ENCODE measurements at places on chromosomes 6 and 20.

DNA sequence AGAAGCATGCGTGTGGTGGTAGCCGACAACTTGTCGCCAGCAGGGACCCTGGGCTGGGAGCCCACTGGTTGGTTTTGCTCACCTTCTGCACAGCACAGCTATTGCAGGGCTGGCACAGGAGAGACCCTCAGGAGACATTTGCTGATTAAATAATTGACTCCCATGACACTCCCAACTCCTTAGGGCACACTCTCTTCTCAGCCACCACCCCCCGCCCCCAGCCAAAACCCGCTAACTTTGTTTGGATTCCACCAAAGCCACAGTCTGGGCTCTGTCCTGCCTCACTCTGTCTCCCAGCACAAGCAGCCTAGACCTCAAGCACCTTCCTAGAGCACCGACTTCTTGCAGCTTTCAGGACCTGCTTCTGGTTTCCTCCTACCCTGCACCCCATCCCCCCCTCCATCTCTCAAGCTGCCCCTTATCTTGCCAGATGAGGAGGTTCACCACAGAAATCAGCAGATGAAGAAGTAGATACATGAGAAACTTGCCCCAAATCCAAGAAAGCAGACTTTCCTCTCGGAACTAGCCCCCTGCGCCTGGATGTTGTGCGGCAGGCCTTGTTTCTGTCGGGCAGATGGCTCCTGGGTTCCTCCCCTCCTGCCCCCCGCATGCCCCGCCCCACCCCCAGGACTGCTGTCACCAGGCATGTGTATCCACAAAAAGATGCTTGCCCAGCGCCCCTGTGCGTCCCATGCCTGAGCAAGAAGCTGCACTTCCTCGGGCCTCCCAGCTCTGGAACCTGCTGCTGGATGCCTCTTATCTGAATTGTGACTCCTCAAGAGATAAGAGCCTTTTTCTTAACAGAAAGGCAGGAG lies 35.0 kb upstream of the CD93 start:
- no peak for DNase-seq

DNA sequence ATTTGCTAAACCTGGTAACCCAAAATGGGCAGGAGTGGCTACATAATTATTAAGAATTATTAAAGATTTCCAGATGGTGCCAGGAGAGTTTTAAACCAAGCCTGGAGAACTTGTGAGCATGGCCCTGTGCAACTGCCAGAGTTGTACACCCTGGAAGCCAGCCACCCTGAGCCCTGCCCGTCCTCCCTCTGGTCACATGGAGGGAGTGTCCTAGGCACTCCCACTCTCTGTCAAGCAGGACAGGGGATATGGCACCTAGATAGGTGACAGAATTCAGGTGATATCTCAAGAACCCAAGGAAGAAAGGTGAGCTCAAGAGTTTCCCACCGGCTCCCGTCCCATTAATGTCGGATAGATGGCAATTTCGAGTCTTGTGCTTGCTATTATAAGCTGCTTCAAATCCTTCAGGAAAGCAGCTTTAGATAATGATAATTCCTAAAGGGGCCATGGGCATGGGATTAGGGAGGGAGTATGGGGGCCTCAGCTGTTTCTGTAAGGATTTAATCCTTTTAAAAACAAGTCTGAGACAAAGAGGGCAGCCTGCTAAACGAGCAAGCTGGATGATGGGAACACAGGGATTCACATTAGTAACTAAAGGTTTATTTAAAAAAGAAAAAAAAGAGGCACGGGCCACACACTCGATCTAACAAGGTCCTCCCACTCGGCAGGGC lies 169.1 kb downstream of the BMP7 start:
- DNase-seq: no peak

DNA sequence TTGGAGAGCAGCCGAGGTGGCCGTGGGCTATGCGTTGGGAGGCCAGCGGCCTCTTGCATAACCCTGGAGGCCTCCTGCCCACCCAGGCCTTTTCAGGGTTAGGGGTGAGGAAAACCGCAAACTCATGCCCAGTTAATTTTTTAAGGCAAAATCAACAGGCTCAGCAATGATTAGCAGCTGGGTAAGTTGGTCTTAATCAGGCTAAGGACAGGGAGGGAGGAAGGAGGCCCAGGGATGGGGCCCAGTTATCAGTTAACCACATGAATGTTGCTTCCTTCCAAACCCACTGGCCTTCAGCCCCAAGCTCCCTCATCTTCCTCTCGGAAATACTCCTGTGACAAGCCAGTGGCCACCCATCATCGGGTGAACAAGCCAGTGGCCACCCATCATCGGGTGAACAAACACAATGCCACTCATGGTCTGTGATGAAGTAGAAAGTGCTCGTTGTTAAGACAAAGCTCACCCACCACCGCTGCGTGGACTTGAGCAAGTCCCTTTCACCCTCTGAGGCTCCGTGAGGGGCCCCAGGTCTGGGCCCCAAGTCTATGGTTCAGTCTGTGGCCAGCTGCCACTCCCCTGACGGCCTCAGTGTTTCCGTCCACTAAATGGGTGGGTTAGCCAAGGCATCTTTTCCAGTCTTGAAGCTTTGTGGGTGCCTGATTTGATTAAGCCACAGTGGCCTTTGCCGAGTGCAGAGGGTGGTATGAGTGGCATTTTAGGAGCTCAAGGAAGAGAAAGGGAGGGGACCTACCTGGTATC lies 39.4 kb downstream of the HNF4A start:
- no peak for DNase-seq

DNA sequence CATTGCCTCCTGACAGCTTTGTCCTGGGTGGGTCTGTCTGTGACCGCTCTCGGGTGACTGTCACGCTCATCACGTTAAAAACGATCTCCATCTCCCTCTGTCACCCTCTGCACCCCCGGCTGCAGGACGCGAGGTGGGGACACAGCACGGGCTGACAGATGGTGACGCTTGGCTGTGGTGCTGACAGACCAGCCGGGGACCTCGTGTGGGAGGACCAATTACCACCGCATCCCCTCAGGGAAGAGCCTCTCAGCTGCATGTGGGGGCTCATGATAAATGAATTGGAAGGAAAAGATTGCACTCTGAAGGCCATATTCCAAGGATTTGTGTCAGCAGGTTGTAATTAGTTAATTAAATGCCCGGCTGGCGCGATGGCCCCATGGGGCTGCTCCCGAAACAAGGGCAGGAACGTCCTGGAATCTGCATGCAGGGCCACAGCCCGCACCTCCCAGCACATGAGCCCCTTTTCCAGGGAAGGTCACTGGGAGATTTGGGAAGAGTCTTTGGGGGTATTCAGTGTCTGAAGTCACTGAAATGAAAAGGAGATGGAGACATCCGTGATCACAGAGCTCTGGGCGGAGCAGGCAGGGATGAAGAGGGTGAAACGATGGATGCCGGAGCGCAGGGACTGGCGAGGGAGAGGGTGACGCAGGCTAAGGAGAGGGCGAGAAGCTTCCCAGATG lies 87.1 kb downstream of the ERMARD start:
- no peak for DNase-seq

DNA sequence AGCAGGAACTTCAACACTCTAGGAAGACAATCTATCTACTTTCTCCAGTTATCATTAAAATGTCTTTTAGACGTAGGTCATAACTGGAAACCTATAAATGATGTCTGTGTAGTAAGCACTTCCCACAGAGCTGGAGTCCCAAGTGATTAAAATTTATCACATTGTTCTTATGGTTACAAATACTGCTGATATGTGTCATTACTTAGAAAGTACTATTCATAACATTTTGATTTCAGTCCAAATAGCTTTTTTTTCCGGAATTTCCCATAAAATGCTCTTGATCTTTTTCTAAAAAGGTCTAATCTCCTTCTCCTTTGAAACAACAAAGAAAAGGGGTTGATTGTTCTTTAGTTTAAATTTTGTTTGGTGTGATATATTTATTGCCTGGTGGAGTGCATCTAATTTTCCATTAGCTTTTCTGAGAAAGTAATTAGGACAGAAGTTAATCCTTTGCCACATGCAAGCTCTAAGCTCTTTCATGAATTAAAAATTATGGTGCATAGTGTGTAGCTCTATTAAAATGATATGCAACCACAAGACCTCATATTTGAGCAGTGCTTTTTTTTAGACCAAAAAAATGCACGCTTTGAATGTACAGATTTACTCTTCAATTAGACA lies 132.7 kb upstream of the TCF21 start:
- no peak for DNase-seq

All from NCI-H446 treated with DMSO at 0.1 percent for 48 hours (cell line).